ENCODE measurements at places on chromosomes 6 and 20. TPM values are rescaled to one million over a fixed set of nuclear protein-coding genes. Genes with fewer than 3 reads are reported as not detected.

GRCh38 chr6:33492093-33492492, 37.7 kb downstream of the ZBTB9 start:
- peaks cover 4% of the 10 kb centered on the region for H3K27me3 ChIP-seq
- no peaks in the 10 kb centered on the region for H3K36me3 ChIP-seq
- no peak overlapping the region for H3K27ac ChIP-seq

DNA sequence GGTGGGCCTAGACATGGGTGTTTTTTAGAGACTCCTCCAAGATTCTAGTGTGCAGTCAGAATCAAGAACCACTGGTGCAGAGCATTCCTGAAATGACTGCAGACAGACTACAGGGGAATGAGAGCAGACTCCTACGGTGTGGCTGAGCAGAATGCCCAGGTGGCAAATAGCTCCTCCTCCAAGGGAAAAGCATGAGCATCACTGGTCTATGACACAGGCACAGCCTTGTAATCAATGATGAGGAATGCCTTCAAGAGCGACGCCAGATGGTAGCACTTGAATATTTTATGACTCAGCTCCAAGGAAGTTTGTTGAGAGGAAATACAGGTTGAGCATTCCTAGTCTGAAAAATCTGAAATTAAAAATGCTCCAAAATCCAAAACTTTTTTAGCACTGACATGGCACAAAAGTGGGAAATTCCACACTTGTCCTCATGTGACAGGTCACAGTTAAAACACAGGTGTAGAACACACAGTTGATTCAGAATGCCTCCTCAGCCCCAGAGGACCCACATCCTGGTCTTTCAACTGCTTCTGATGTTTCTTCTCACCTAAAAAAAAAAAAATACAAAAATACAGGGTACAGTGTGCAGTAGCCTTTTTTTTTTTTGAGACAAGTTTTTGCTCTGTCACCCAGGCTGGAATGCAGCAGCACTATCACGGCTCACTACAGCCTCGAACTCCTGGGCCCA, 10.6 kb upstream of the FAM8A1 start:
- H3K27ac ChIP-seq = no peak overlapping the region
- H3K4me3 ChIP-seq = no peak overlapping the region
- peaks cover 23% of the 10 kb centered on the region for H3K4me1 ChIP-seq

DNA sequence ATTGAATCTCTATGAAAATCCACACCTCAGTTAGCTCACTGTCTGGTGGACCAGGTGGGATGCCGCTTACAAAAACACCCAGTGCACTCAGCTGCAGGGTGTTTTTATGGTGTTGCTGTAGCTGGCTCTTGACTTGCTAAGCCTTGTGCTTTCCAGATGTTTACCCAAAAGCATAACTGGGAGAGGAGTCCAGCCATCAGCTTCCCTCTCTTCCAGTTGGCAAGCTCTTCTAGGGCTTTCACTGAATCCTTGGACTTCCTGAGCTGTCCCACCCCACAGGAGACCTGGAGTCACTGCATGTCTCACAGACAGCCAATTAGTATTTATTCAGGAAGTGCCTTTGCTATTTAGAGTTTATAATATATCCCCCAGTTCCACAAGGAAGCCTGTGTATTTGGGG, 210.9 kb downstream of the FNDC1 start:
- H3K27ac ChIP-seq = no peak overlapping the region
- peaks cover 5% of the 10 kb centered on the region for H3K27me3 ChIP-seq
- no peaks in the 10 kb centered on the region for H3K4me1 ChIP-seq
- DNase-seq = no peak

- no peak overlapping the region for H3K4me3 ChIP-seq
- no peak for DNase-seq
- H3K36me3 ChIP-seq = no peaks in the 10 kb centered on the region
- no peaks in the 10 kb centered on the region for H3K4me1 ChIP-seq
- no peak overlapping the region for H3K27ac ChIP-seq
- peaks cover 2% of the 10 kb centered on the region for H3K27me3 ChIP-seq
Observed at GRCh38 chr20:10731190-10731965, 57.6 kb upstream of the JAG1 start.

DNA sequence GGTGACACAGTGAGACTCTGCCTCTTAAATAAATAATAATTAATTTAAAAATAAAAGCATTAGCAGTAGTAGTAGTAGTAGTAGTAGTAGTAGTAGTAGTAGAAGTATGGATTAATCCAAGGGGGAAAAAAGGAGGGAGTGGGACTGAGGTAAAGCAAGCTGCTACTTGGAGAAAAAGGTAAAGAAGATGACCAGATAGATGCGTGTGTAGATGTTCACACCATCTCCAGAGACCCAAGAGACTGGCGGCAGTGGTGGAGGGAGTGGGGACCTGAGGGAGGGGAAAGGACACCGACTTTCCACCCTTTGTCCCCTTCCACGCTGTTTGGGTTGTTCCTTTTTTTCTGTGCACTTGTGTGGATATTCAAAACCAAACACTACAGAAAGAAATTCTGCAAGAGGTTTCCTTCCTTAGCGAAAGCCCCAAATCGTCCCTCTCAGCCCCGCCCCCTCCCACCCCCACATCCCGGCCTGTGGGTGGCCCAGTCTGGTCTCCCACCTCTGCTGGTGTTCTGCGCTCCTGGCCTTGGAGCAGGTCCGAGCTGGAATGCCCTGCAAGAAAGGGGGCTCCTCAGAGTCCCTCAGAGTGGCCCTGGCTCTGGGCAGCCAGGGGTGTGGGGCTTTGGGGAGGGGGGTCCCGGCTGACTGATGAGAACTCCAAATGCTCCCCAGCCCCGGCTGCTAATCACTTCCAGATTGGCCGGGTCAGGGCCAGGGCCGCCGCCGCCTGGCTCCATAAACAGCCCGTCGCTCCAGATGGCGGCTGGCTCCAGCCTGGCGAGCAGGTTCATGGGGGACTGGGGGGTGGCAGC, 60.2 kb downstream of the UBE2V1 start:
- H3K4me1 ChIP-seq = peaks cover 4% of the 10 kb centered on the region
- H3K36me3 ChIP-seq = no peaks in the 10 kb centered on the region
- H3K27ac ChIP-seq = no peak overlapping the region
- DNase-seq = no peak
- H3K4me3 ChIP-seq = no peak overlapping the region

- H3K27me3 ChIP-seq = no peaks in the 10 kb centered on the region
- no peak overlapping the region for H3K4me3 ChIP-seq
- H3K4me1 ChIP-seq = no peaks in the 10 kb centered on the region
- H3K27ac ChIP-seq = no peak overlapping the region
Observed at GRCh38 chr20:22616551-22616950, 32.2 kb upstream of the FOXA2 start.

DNA sequence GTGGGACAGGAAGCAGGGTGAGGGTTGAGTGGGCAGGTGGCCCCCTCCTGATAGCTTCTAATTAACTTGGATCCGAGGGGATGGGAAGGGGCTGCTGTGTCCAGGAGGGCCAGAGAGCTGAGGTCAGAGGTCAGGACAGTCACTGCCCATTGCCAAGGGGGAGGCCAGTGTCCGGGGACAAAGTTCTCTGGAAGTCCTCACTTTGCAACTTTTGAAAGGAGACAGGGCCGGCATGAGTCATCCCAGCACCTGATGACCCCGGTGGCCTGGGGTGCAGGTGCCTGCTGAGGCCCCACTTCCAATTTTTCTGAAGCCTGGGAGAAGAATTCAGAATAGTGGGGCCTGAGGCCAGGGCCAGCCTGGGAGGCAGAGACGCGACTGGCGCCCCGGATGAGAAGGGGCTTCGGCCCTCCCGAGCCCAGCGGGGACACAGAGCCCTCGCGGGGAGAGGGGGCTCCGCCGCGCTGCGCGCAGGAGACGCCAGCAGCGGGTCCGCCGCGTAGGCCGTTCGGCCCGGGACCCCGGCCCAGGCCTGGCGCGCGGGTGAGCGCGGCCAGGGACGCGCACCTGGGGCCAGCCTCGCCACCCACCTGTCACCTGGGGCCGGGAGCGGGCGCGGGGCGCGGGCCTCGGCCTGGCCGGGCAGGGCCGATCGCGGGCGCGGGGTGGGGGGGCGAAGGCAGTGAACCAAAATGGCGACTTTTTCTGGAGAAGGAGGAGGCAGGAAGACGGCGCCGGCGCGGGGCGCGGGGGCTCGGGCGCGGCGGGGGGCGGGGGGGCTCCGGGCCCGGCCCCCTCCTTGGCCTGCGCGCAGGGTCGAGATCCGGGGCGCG, 586 bp downstream of the ZNF512B start:
- H3K36me3 ChIP-seq = peaks cover 17% of the 10 kb centered on the region
- peaks cover 2% of the 10 kb centered on the region for H3K27me3 ChIP-seq
- H3K27ac ChIP-seq = peak overlapping the region; percentile 82
- no peak for DNase-seq
- H3K4me3 ChIP-seq = peak overlapping the region; percentile 88

DNA sequence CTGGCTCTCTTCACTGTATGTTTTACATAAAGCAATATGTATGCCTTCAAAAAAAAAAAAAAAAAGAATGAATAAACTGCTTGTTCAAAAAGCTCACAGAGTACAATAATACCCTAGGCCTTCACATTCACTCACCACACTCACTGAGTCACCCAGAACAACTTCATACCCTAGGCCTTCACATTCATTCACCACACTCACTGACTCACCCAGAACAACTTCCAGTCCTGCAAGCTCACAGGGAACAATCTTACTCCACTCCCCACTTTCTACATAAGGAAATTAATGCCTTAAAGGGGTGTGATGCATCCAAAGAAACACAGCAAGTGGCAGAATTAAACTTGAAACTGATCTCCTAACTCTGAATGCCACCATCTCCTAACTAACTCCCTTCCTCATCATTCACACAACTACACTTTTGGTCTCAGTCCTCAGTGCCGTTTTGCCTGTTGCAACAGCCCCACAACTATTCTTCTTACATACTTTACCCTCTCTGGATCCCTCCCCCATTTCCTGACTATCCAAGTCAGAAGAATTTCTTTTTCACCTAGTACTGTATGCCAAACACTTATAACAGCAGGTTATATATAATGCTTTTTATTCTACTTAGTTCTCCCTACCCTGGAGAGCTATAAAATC, 34.2 kb downstream of the NHSL1 start:
- H3K36me3 ChIP-seq = no peaks in the 10 kb centered on the region
- no peaks in the 10 kb centered on the region for H3K27me3 ChIP-seq
- no peak for DNase-seq

DNA sequence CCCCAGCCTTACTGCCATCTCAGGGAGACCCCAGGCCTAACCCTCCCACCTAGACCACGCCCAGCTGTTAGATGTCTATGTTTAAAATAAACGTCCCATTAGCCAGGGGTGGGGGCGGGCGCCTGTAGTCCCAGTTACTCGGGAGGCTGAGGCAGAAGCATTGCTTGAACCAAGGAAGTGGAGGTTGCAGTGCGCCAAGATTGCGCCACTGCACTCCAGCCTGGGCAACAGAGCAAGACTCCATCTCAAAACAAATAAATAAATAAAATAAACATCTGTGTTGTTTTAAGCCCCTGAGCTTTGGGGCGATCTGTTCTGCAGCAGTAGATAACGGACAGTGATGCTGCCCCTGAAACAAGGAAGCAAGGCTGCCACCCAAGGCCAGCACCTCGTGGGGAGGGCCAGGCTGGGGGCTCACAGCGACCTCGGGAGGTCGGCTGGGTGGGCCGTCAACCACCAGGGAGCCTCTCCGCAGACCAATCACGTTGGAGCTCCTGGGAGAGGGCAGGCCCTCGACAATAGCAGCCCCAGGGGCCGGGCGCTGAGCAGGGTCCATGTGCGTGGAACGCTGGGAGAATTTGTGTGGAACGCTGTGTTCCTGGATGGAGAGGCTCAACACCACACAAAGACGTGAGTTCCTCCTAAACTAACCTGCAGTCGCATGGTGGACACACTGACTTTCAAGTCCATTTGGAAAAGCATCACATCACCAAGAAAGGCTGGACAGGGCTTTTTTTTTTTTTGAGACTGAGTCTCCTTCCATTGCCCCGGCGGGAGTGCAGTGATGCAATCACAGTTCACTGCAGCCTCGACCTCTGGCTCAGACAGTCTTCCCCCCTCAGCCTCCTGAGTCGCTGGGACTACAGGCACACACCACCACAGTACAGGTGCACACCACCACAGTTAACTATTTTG, 1.0 kb upstream of the HELZ2 start:
- peaks cover 12% of the 10 kb centered on the region for H3K27me3 ChIP-seq
- no peaks in the 10 kb centered on the region for H3K4me1 ChIP-seq
- peak overlapping the region; percentile 71 for H3K4me3 ChIP-seq
- no peak overlapping the region for H3K27ac ChIP-seq
- DNase-seq = no peak

- peak; percentile 72 for DNase-seq
- H3K4me1 ChIP-seq = peaks cover 51% of the 10 kb centered on the region
- peak overlapping the region; percentile 58 for H3K27ac ChIP-seq
Observed at GRCh38 chr6:52227495-52227894, 16.8 kb downstream of the IL17F start.

- H3K4me1 ChIP-seq = no peaks in the 10 kb centered on the region
- H3K27ac ChIP-seq = no peak overlapping the region
- H3K27me3 ChIP-seq = no peaks in the 10 kb centered on the region
- no peak for DNase-seq
- H3K4me3 ChIP-seq = no peak overlapping the region
Observed at GRCh38 chr6:20159781-20160540, 52.3 kb downstream of the MBOAT1 start.

DNA sequence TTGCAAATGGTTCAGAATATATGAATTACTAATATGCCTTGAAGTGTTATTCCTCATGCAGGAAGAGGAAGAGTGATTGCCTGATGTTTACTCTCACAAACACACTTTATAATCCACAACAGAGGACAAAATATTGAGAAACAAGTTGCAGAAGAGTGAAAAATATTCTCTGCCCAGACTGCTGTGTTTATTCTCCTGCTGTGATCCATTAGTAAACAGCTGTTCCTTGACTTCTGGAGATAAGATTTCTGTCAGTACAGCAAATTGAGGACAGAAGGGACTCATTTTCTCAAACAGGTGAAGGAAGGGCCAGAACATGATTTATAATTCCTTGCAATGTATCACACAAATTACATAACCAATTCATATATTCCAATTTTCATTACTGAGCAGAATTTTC, 148.0 kb downstream of the EPM2A start:
- no peaks in the 10 kb centered on the region for H3K4me1 ChIP-seq
- no peak overlapping the region for H3K27ac ChIP-seq
- no peak overlapping the region for H3K4me3 ChIP-seq
- no peaks in the 10 kb centered on the region for H3K36me3 ChIP-seq
- H3K27me3 ChIP-seq = peaks cover 2% of the 10 kb centered on the region
- no peak for DNase-seq

The GPR6 gene
- total RNA-seq = not detected

The TBCC gene
- total RNA-seq = 20.1 TPM

The CDC5L gene
- total RNA-seq = 28.4 TPM

The RIN2 gene
- total RNA-seq = not detected

The FAM83B gene
- not detected for total RNA-seq

The EPM2A gene
- total RNA-seq = 7.0 TPM

The DEF6 gene
- 125 TPM for total RNA-seq

The BACH2 gene
- 68.1 TPM for total RNA-seq

All from activated T-helper 1 cell treated with anti-CD3 and anti-CD28 coated beads, Interleukin-12 subunit alpha, Interleukin-12 subunit beta, Interleukin-2, Interleukin-4 antibody, amounts not matched to agents 30 ng/mL and 10 ng/mL and 1 ng/mL, durations not matched to agents 14 hours and 24 hours and 36 hours (primary cell).